ENCODE measurements at places on chromosomes 6 and 20.
A peak's percentile ranks its signal among the peaks of the same experiment; 100 is the strongest.

- no peak for DNase-seq
Observed at GRCh38 chr20:9062066-9062465, 6.8 kb upstream of the PLCB4 start.

GRCh38 chr20:59441860-59442810 is 141.7 kb downstream of the EDN3 start:
- DNase-seq, result no peak

DNA sequence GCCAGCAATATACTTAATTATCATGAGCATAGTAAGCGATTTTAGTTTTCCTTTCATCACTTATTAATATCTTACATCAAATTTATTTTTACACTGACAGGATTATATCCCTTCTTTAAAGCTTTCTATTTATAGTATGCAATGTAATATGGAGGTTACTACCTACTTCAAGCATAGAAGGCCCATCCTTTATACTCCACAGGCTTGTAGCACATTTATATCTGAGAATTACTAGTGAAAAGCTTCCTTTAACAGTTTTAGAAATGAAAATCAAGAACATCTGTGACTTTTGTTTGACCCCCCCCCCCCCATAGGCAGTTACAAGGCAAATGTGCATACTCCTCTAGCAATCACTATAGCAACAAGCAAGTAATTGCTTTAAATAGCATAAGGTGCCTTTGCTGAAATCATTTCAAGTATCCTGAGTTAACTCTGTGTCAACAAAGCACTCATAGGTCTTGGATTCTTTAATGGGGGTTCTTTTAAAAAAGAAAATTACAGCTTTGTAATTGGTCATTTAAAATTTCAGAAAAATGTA is 917.7 kb downstream of the PHF3 start:
- DNase-seq, result no peak

- DNase-seq, result no peak
Observed at GRCh38 chr6:157538168-157538567, 157.2 kb downstream of the ZDHHC14 start.

DNA sequence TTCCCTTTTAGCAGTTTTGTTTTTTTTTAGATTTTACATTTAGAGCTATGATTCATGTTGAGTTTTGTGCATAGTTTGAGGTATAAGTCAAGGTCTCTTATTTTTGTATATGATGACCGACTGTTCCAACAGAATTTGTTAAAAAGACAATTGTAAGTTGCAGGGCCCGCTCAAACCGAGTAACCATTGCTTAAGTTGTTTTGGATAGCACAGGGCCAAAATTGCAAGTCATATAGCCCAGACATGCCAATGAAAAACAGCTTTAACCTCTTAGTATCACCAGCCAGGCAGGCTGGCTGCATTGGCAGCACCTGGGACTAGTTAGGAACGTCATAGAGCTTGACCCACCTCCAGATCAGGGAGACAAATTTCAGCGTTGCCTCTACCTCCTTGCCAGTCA is 47.3 kb downstream of the PFDN4 start:
- no peak for DNase-seq

GRCh38 chr20:48015943-48016723 is 230.9 kb upstream of the SULF2 start:
- no peak for DNase-seq

GRCh38 chr6:153634416-153634815 is 404.6 kb upstream of the OPRM1 start:
- no peak for DNase-seq

GRCh38 chr6:134795691-134796090 is 154.2 kb downstream of the ALDH8A1 start:
- DNase-seq, result no peak

DNA sequence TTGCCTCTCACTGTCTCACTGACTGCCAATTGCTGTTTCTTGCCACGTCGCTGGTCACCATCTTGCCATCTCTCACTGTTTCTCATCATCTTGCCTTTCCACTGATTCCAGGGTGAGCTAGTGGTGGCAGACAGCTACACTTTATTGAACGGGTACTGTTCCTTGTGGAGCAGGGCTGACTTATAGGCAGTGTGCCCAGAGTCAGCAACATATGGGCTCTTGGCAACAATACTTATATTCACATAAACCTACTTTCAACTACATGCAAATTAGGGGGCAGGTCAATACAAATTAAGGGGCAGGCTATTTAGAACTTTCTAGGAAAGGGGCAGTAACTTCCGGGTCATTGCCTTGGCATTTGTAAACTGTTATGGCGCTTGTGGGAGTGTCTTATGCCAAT is 186.2 kb upstream of the SYNDIG1 start:
- DNase-seq, result no peak

- DNase-seq, result no peak
Observed at GRCh38 chr6:168606722-168607121, 165.7 kb downstream of the SMOC2 start.

DNA sequence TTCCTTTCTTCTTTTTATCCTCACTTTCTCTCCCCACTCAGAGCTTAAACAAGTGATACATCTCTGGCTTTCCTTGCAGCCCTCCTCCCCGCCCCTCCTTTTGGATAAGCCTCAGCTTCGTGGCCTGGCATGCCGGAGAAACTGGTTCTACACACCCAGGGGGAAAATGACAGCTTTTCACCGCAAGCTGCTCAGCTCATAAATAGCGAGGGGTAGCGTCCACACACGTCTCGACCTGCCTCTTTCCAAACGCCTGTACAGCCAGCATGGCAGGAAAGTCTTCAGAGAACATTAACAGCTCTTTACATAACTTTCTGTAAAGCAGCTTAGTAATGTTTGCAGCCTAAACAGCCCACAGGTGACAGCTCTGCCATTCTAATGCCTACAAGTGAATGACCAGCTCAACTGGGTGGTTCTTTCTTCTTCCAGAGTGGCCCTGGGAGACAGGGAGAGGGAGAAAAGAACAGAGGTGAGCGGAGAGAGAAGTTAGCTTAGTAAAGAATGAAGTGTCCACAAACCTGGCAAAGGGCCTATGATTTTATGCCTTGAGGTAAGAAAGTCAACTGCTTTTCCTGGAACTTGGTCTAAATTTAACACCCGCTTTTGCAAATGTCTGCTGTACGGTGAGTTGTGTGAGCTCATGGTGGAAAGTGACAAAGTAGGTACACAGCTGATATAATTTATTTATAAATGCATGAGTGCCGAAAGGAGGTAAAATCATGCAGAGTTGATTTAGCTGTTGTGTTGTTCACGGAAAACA is 251.5 kb downstream of the TFAP2A start:
- no peak for DNase-seq

- no peak for DNase-seq
Observed at GRCh38 chr6:31710523-31711219, 4.0 kb downstream of the LY6G6F start.

GRCh38 chr6:11324453-11325015 is 92.1 kb upstream of the NEDD9 start:
- DNase-seq, result no peak

- peak; percentile 28 for DNase-seq
Observed at GRCh38 chr20:3074812-3075211, 3.4 kb downstream of the OXT start.

DNA sequence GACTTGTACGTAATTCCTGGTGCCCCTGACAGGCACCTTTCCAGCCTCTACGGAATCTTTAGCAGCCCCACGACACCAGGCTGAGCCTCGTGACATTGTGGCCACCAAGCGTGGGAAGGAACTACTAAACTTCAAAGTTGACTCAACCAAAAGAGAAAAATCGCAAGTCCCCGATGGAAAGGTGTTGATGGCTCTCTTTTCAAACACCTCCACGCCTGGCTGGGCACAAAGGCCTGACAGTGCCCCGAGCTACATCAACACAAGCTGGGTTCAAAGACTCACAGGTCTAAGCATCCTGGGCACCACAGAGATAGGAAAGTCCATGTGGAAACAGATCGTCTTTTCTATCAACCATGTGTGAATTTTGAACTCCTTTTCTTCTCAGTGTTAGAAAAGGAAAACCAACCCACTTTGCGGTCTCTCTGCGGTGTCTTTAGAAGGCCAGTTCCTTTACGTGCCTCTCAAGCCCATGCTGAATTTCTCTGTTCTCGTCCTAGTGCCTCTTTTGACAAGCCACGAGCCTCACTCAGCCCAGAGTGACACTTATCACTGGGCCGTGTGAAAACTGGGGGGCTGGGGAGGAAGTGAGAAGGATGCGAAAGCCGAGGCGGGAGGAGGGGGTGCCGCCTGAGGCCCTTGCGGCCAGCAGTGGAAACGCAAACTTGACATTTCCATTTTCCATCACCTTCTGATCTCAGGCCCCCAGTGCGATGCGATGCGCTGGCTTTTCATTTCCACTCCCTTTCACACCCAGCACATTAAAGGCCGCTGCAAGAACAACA is 59.4 kb downstream of the GFOD1 start:
- DNase-seq, result no peak

GRCh38 chr6:120077489-120077888 is 727.9 kb upstream of the MAN1A1 start:
- no peak for DNase-seq

- no peak for DNase-seq
Observed at GRCh38 chr6:37830225-37830624, 10.7 kb downstream of the ZFAND3 start.

- no peak for DNase-seq
Observed at GRCh38 chr6:41625442-41625841, 12.8 kb upstream of the MDFI start.

GRCh38 chr6:40425192-40425919 is 161.8 kb downstream of the LRFN2 start:
- peak; percentile 57 for DNase-seq

DNA sequence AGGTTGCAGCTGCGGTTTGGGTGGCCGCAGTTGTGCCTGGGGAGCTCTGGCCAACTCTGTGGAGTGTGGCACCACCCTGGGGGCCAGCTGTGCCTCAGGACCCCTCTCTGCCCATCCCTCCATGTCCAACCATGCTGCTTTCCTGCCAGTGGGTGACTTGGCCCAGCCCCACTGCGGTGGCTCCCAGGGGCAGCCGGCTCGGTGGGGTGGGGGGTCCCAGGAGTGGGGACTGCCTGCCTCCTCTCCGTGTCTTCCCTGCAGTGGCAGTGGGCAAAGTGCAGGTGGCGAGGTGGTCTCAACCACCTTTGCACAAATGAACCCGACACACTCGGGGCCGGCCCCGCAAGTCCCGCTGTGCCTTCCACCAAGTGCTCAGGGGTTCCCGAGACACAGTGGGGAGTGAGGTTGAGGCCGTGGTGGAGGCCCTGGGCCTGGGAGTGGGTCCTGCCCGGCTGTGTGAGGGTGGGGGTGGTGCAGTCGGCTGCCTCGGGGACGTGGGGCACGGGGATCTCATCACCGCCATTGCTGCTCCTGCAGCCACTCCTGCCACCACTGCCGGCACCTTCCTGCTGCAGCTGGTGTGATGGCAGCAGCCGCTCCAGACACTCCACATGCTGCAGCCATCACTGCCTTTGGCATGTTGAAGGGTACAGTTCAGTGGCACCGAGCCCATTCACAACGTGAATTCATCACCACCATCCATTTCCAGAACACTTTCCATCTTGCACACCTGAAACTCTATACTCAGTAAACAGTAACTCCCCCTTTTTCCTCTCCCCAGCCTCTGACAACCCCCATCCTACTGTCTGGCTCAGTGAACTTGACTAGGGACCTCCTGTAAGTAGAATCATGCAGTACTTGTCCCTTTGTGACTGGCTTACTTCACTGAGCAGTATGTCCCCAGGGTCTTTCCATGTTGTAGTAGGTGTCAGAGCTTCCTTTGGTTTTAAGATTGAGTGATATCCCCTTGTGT is 10.7 kb upstream of the SLCO4A1 start:
- DNase-seq, result no peak

DNA sequence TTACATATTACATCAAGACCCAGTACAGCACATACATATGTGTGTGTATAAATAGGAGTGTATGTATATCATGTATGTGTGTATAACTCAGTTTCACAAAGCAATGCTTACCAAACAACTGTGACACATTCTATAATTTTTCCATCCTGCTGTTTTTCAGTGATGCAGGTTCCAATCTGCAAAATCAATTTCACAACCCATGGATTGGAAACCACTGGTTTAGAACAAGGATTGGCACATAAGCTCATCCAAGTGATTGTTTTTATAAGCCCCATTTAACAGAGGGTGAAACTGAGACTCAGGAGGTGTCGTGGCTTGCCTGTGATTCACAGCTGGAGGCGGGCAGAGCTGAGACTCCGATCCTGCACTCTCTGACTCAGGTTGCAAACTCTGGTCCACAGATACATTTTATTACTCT is 158.2 kb downstream of the ZMYND8 start:
- DNase-seq, result no peak

GRCh38 chr20:59221707-59222252 is 58.2 kb downstream of the ZNF831 start:
- no peak for DNase-seq

- DNase-seq, result no peak
Observed at GRCh38 chr20:47230811-47231256, 125.7 kb downstream of the ZMYND8 start.

GRCh38 chr6:158660333-158660754 is 10.5 kb downstream of the SYTL3 start:
- DNase-seq, result peak; percentile 80

DNA sequence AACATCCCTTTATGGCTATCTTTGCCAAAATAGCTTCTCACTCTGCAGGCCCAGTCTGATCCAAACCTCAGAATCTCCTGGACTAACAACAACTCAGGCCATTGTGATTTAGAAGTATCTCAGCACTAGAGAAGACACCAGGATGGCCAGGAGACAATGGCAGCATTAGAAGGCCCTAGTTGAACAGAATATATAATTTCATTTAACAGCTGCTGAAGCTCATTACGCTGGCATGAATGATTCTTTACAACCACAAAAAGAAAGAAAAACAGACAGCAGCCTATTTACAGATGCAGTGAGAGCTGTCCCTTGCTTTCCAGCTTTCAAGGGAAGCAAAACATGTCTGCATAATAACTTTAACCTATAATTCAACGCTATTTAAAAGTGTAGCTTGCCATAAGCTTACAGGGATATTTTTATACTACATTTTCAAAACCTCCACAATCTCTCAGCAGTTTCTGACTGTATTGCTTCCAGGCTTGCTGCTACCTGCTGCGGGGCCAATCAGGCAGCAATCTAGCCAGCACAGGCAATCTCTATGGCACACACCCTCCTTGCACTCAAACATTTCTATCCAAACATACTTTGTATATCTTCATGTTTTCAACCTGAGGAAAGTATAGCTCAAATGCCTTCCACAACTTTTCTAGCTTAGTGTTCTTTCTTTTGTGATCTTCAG is 107.3 kb downstream of the OGFRL1 start:
- DNase-seq, result no peak

DNA sequence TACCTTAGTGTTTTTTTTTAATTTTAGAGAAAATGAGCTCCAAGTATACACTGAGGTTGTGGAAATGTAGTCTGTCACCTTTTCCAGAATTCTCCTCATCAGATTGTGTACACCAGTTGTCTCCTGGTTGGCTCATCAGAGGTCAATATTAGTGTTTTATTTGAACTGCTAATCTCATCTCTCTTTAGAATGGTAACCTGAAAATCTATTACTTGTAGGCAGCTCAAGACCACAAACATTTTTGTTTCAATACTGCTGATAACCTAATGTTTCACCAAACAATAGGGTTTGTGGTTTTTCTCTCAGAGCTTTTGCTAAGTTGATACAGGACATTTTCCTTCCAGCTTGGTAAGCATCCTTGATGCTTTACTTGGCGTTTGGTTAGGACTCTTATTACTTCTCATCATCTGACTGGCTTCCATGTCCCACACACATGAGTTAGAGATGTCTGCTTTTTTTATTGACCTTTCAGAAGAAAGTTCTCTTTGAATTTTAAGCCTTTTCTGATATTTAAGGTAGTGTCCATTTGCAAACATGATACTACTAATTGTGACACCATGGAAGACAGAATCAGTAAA is 15.1 kb downstream of the ADGRG6 start:
- no peak for DNase-seq
